ENCODE measurements at places on chromosomes 4 and X. TPM values are rescaled to one million over a fixed set of nuclear protein-coding genes. Genes with fewer than 3 reads are reported as not detected.

Gene NPY1R
- total RNA-seq = not detected

Gene ZFP92
- 1.7 TPM for total RNA-seq

Gene PTCHD1
- not detected for total RNA-seq

Gene SPACA5B
- not detected for total RNA-seq

Gene ARMCX4
- total RNA-seq = 2.4 TPM

Gene SMIM43
- 0.18 TPM for total RNA-seq

Measured in activated CD8-positive, alpha-beta memory T cell treated with anti-CD3 and anti-CD28 coated beads, Interleukin-2, amount 10 ng/mL, durations not matched to agents 7 days and 5 days (primary cell).